ENCODE measurements at places on chromosomes 13 and 19. TPM values are rescaled to one million over a fixed set of nuclear protein-coding genes. Genes with fewer than 3 reads are reported as not detected.

Gene DMPK
- 93.0 TPM for total RNA-seq

Gene SULT2A1
- total RNA-seq, result 1.4 TPM

- H3K4me3 ChIP-seq, result no peak overlapping the region
- H3K36me3 ChIP-seq, result no peaks in the 10 kb centered on the region
- H3K4me1 ChIP-seq, result no peaks in the 10 kb centered on the region
- DNase-seq, result no peak
- no peaks in the 10 kb centered on the region for H3K27me3 ChIP-seq
- no peak overlapping the region for H3K27ac ChIP-seq
Observed at GRCh38 chr13:84439108-84439507, 556.8 kb upstream of the SLITRK1 start.

Gene ZBTB32
- total RNA-seq, result not detected

Gene JAK3
- 0.55 TPM for total RNA-seq

- no peak for DNase-seq
- peaks cover 13% of the 10 kb centered on the region for H3K4me1 ChIP-seq
- no peaks in the 10 kb centered on the region for H3K36me3 ChIP-seq
- H3K4me3 ChIP-seq, result no peak overlapping the region
Observed at GRCh38 chr19:49335784-49336481, 727 bp downstream of the CD37 start.

- H3K27ac ChIP-seq, result peak overlapping the region; percentile 96
- H3K4me1 ChIP-seq, result peaks cover 34% of the 10 kb centered on the region
- no peaks in the 10 kb centered on the region for H3K27me3 ChIP-seq
- H3K36me3 ChIP-seq, result peaks cover 43% of the 10 kb centered on the region
- DNase-seq, result no peak
- H3K4me3 ChIP-seq, result peak overlapping the region; percentile 79
Observed at GRCh38 chr19:43594710-43595604, 977 bp downstream of the IRGQ start.

Gene CNN1
- 2.8 TPM for total RNA-seq

Gene HRC
- total RNA-seq, result 356 TPM

Gene NXNL1
- not detected for total RNA-seq

DNA sequence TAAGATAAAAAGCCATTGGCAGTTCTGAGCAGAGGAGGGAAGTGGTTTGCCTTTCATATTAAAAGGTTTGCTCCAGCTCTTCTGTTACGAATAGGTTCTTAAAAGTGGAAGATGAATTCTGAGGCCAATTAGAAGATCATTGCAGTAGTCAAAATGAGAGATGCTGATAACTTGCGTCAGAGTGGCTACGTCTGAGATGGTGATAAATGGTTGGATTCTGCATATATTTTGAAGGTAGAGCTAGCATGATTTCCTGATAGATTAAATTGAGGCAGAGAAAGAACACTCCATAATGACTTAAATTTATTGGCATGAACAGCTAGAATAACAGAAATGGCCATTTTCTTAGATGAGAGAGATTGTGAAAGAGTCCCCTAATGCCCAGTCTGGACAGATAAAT lies 652.6 kb downstream of the DACH1 start:
- H3K4me3 ChIP-seq, result no peak overlapping the region
- no peak overlapping the region for H3K27ac ChIP-seq
- no peaks in the 10 kb centered on the region for H3K27me3 ChIP-seq
- H3K36me3 ChIP-seq, result no peaks in the 10 kb centered on the region

DNA sequence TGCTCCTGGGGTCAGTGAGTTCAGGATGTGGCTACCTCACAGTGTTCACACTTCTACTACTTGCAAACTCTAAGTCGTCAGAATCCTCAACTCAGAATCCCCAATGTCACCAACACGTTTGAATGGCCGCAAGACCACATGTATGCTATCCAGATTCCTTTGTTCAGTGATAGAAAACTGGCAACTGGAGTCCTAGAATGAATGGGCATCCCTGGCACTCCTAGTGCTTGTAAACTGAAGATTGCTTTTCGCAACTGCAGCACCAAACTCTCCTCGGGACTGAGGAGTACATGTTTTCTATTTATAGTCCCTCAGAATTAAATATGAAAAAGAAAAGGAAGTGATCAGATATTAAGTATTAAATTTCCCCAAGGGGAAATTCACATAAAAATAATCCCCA lies 4.9 kb downstream of the SMAD9 start:
- peak overlapping the region; percentile 49 for H3K27ac ChIP-seq
- peaks cover 8% of the 10 kb centered on the region for H3K4me1 ChIP-seq
- H3K27me3 ChIP-seq, result no peaks in the 10 kb centered on the region
- H3K36me3 ChIP-seq, result no peaks in the 10 kb centered on the region

Gene B3GNT8
- 0.33 TPM for total RNA-seq

Gene ATCAY
- total RNA-seq, result not detected

Gene SMIM24
- total RNA-seq, result not detected

DNA sequence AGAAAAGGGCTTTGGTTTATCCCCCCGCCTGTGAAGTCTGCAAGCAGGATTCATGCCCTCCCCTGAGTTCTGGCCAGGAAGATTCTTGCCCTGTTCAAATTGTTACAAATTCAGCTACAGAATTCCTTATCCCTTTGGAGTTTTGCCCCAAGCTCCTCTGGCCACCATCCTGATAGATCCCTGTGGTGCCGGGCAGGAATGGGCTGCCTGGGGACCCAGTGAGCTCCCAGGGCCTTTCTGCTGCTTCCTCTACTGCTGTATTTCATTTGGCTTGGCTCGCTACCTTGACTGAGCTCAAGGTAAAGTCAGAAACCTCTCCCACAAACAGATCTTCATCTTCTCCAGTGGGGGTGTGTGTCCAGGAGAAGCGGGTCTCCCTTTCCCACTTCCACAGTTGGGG lies 194.6 kb upstream of the NBEA start:
- H3K4me3 ChIP-seq, result no peak overlapping the region
- H3K27ac ChIP-seq, result no peak overlapping the region
- no peaks in the 10 kb centered on the region for H3K27me3 ChIP-seq
- no peaks in the 10 kb centered on the region for H3K36me3 ChIP-seq

- no peak overlapping the region for H3K4me3 ChIP-seq
- DNase-seq, result no peak
- H3K4me1 ChIP-seq, result no peaks in the 10 kb centered on the region
- H3K27me3 ChIP-seq, result no peaks in the 10 kb centered on the region
- no peak overlapping the region for H3K27ac ChIP-seq
- H3K36me3 ChIP-seq, result no peaks in the 10 kb centered on the region
Observed at GRCh38 chr19:47480658-47481057, 3.4 kb downstream of the KPTN start.

Gene CYSLTR2
- not detected for total RNA-seq

- H3K27me3 ChIP-seq, result no peaks in the 10 kb centered on the region
- no peak for DNase-seq
- no peak overlapping the region for H3K27ac ChIP-seq
Observed at GRCh38 chr13:98697791-98698190, 54.7 kb downstream of the SLC15A1 start.

DNA sequence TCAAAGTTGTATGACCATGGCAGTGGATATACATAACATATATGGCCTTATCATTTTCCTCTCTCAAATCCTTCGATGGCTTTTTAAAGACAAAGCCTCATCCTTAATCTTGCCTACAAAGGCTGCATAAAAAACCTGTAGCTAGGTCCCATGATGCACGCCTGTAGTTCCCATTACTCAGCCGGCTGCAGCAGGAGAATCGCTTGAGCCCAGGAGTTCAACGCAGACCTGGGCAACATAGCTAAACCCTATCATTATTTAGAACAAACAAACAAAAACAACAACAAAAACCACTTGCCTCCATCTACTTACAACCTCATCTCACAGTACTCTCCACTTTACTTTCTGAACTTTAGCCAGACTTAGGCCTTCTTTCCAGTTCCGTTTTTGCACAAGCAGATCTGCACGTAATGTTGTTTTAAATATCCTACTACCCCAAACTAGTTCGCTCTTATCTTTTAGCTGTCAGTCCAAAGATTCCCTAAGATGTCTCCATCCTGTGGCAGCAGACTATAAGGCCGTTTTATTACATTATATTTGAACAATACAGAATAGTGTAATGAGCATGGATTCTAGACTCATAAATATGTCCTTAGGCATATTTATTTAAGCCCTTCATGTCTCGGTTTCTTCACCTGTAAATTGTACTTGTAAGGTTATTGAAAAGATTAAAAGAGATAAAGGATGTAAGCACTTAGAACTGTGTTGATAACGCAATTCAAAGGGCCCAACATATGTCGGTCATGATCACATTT lies 969 bp upstream of the POMP start:
- no peak for DNase-seq
- H3K27ac ChIP-seq, result peak overlapping the region; percentile 95
- H3K27me3 ChIP-seq, result no peaks in the 10 kb centered on the region
- peaks cover 16% of the 10 kb centered on the region for H3K36me3 ChIP-seq
- H3K4me1 ChIP-seq, result peaks cover 42% of the 10 kb centered on the region

- no peaks in the 10 kb centered on the region for H3K4me1 ChIP-seq
- H3K36me3 ChIP-seq, result no peaks in the 10 kb centered on the region
- H3K4me3 ChIP-seq, result no peak overlapping the region
- DNase-seq, result no peak
- H3K27ac ChIP-seq, result no peak overlapping the region
Observed at GRCh38 chr19:40555978-40556689, 20.5 kb upstream of the SHKBP1 start.

DNA sequence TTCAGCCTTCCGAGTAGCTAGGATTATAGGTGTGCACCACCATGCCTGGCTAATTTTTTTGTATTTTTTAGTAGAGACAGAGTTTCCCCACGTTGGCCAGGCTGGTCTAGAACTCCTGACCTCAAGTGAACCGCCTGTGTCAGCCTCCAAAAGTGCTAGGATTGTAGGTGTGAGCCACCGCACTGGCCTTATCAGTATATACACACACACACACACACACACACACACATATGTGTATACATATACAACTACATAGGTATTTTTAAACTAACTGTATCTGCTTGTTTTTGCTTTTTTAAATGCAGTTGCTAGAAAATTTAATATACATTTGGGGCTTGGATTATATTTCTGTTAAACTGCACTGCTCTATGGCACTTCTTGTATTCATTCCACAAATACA lies 3.1 kb downstream of the CARD8 start:
- no peak overlapping the region for H3K27ac ChIP-seq
- H3K27me3 ChIP-seq, result no peaks in the 10 kb centered on the region
- no peak for DNase-seq
- no peak overlapping the region for H3K4me3 ChIP-seq
- peaks cover 35% of the 10 kb centered on the region for H3K4me1 ChIP-seq

GRCh38 chr19:35211545-35212230 lies 16.9 kb downstream of the FAM187B start:
- no peak overlapping the region for H3K4me3 ChIP-seq
- no peaks in the 10 kb centered on the region for H3K36me3 ChIP-seq
- no peaks in the 10 kb centered on the region for H3K27me3 ChIP-seq
- H3K4me1 ChIP-seq, result peaks cover 12% of the 10 kb centered on the region

Gene OLFM2
- total RNA-seq, result not detected

GRCh38 chr19:47187797-47188196 lies 43.2 kb downstream of the BBC3 start:
- no peaks in the 10 kb centered on the region for H3K36me3 ChIP-seq
- H3K27ac ChIP-seq, result no peak overlapping the region
- no peak for DNase-seq
- H3K4me1 ChIP-seq, result peaks cover 11% of the 10 kb centered on the region
- no peaks in the 10 kb centered on the region for H3K27me3 ChIP-seq
- H3K4me3 ChIP-seq, result no peak overlapping the region

Gene TRPM4
- total RNA-seq, result 11.2 TPM

Gene ELSPBP1
- not detected for total RNA-seq

Gene AZU1
- not detected for total RNA-seq

Gene WDR88
- total RNA-seq, result not detected

DNA sequence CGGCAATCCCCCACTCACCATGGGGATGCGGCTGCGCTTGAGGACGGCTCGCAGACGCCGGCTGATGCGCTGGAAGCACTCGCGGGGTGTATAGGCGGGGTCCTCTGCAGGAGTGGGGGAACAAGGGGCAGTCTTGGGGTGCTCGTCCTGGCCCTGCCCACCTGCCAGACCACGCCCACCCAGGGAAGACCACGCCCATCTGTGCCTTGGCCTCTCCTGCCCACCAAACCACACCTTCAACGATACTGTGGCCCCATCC lies 6.7 kb downstream of the RNU6-9 start:
- no peak overlapping the region for H3K4me3 ChIP-seq
- no peaks in the 10 kb centered on the region for H3K4me1 ChIP-seq
- peaks cover 20% of the 10 kb centered on the region for H3K36me3 ChIP-seq
- DNase-seq, result no peak

Gene NDUFB7
- 344 TPM for total RNA-seq

Gene TMEM161A
- total RNA-seq, result 44.9 TPM

Gene FAM216B
- not detected for total RNA-seq

DNA sequence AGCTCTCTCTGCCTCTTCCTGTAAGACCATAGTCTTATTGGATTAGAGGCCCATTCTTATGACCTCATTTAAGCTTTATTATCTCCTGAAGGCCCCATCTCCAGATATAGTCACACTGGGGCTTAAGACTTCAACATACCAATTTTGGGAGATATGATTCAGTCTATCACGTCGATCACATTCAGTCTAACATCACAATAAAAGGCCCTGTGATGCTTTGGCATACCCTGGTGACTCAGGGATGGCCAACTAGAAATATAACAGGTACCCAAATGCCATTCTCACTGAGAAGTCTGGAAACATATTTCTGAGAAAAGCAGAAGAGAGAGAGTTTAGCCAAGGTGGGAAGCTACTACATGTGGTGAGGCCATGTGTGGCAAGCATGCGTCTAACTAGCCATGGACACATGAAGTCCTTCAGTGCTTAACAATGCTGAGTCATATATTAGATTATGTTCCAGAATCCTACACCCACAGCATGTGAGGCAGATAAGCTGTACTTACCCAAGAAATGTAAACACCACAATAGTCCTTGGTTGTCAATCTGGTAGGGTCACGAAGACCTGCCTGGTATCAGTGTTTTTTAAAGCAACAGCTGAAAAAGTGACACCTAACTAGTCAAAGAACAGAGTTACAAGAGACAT lies 485.1 kb downstream of the FOXO1 start:
- no peaks in the 10 kb centered on the region for H3K4me1 ChIP-seq
- H3K27ac ChIP-seq, result no peak overlapping the region
- no peak for DNase-seq
- H3K27me3 ChIP-seq, result no peaks in the 10 kb centered on the region
- H3K36me3 ChIP-seq, result no peaks in the 10 kb centered on the region
- H3K4me3 ChIP-seq, result no peak overlapping the region

GRCh38 chr13:50766013-50766412 lies 77.5 kb downstream of the DLEU7 start:
- no peaks in the 10 kb centered on the region for H3K4me1 ChIP-seq
- DNase-seq, result no peak
- H3K27ac ChIP-seq, result no peak overlapping the region
- no peak overlapping the region for H3K4me3 ChIP-seq
- H3K36me3 ChIP-seq, result no peaks in the 10 kb centered on the region

Gene GSX1
- not detected for total RNA-seq

Gene SERTAD3
- 24.4 TPM for total RNA-seq

DNA sequence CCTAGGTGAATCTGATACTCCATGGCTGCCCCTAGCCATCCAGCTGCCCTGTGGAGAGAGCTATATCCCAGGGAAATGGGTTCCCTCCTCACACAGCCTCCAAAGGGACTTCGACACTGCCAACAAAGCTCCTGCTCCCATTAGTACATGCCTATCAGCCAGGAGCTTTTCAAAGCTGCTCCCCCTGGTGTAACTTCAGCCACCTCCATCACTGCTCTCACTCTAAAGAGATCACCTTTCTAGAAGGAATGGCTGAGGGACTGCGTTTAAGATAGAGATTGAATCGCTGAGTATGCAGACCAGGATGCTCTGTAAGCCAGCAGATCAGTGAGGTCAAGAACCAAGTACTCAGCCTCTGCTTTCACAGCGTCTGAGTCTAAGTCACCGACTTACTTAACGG lies 213.7 kb downstream of the NALCN start:
- H3K4me3 ChIP-seq, result no peak overlapping the region
- H3K27ac ChIP-seq, result no peak overlapping the region
- H3K4me1 ChIP-seq, result no peaks in the 10 kb centered on the region
- DNase-seq, result no peak
- H3K27me3 ChIP-seq, result no peaks in the 10 kb centered on the region
